H54 (cell line): ENCODE measurements at places on chromosomes 7 and 10.

DNA sequence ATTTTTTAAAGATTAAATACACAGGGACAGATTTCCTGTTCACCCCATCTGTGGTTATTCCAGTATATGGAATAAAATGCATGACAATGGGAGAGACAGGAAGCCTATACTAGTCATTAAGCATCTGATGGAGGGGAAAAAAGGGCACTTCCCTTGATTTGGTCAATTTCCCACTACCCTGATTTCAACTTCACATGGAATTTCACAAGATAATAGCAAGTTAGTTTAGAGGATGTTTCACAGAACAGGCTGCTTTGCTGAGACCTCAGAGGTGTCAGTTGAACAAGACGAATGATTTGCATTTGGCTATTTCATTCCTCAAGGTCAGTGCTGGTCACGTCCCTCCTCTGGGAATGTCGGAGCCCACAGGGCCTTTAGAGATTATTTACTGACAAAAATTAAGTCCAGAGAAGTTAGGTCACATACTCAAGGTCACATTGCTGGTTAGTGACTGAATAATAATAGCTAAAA lies 4.7 kb upstream of the ITPRIP start:
- DNase-seq = no peak

DNA sequence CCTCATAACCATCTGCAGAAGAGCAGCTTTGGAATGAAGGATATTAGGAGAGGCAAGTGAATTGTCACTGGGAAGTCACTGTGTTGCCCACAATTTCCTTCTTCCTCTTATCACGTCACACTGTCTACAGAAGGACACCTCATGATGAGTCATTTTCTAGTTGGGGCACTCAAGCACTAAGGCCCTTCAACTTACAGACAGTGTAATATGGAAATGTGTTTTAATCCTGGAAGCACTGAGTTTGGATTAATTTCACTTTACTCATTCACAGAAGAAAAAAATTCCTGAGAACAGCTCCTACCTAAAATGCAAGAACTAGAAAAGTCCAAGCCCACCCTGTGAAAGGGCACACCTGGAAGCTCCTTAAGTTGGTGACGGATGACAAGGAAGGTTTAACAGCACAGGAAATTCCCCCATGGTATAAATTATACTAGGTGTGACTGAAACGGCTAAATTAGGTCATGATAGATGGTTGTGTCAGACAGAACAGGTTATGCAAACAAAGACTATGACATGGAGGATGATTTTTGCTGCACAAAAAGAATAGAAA lies 56.6 kb downstream of the PARD3 start:
- DNase-seq = peak; percentile 33

DNA sequence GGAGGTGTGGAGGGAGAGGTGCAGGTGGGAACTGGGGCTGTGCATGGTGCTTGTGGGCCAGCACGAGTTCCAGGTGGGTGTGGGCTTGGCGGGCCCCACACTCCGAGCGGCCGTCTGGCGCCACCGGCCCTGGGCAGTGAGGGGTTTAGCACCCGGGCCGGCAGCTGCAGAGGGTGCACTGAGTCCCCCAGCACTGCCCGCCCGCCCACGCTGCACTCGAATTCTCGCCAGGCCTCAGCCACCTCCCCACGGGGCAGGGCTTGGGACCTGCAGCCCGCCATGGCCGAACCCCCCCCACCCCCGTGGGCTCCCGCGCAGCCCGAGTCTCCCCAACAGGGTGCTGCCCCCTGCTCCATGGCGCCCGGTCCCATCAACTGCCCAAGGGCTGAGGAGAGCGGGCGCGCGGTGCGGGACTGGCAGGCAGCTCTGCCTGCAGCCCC lies 810.2 kb downstream of the PCDH15 start:
- DNase-seq = no peak

DNA sequence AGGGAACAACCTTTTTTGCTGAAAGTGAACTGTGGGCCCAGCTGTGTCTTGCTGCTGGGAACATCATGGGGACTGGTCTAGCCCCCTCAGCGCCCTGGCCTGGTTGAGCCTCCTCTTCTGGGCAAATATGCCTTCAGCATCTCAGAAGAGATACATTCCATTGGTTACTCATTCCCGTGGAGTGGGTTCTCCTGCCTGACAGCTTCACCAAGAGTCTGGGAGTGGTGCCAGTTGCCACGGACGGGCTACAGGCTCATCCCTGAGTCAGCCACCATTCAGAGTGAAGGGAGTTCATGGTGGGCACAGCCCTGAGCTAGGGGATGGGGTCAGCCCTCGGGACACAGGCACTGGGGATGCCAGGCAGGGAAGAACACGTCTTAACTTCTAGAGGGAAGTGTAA lies 81.9 kb downstream of the RAMP3 start:
- peak; percentile 79 for DNase-seq

GRCh38 chr7:129746857-129747529 lies 135.5 kb downstream of the NRF1 start:
- no peak for DNase-seq

DNA sequence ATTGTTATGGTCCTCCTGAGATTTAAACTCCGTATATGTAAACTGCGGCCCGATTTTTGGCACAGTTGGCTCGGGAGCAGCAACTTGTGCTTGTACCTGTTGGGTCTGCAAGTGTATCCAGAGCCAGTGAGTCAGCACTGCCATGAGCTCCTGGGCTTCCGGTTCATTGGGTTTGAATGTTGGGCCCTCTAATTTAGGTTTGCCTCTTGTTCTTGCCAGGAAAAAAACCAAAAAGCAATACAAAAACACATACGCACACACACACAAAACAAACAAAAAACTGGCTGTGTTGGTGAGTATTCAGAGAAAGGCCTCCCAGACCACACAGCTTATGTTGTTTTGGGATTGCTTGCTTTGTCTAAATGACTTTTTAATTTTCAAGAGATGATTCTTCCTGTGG lies 26.3 kb downstream of the SND1 start:
- DNase-seq = no peak

DNA sequence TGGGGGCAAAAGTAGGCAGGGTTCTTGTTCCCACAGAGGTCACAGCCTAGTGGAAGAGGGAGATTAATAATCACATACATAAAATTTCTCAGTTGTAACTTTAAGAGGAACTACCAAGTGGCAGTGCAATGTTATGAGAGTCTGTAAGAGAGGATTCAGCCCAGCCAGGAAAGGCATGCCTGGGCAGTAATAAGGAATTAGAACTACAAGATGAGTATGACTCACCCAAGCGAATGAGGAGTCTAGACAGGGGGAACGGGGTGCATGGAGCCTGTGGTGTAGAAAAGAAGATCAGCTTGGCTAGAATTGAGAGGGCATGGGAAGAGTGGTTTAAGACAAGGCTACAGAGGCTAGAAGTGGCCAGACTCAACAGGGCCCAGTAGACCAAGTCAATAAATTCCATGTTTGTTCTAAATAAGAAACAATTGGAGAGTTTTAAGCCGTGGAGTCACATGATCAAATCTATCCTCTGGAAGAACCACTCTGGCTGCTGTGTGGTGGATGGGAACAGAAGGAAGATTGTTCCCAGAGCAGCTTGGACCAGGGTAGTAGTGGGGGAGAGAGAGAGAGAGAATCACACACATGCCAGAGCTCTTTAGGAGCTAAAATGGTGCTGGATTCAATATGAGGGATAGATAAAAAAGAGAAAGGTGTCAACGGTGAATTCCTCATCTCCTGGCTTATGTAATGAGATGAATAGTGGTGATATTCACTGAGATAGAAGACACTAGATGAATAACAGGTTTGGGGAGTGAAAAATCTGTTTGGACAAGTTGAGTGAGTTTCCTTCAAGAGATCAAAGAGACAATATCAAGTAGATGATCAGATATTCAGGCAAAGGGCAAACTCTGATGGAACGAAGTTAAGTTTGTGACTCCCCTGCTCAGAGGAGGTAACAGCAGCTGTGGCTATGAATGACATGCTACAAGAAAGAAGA lies 265.1 kb downstream of the FGFR2 start:
- DNase-seq = no peak

GRCh38 chr7:76356823-76357222 lies 2.0 kb downstream of the YWHAG start:
- DNase-seq = no peak

DNA sequence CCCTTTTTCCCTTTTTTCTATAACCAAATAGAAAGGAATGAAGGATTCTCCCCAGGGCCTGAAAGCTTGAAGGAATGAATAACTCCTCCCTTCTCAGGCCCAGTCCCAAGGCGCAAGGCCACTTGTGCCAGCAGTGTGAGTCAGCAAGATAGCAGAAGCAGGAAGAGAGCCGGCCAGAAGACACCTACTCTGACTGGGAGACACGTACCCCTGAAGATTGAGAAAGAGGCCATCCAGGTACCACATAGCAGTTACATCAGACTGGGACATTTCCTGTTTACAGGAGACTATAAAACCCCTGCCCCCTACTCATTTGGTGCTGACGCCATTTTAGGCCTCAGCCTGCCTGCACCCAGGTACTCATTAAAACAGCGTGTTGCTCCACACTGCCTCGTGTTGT lies 65.5 kb downstream of the LRRC17 start:
- DNase-seq = no peak
